ENCODE measurements at places on chromosomes 2 and 18.
A peak's percentile ranks its signal among the peaks of the same experiment; 100 is the strongest.

DNA sequence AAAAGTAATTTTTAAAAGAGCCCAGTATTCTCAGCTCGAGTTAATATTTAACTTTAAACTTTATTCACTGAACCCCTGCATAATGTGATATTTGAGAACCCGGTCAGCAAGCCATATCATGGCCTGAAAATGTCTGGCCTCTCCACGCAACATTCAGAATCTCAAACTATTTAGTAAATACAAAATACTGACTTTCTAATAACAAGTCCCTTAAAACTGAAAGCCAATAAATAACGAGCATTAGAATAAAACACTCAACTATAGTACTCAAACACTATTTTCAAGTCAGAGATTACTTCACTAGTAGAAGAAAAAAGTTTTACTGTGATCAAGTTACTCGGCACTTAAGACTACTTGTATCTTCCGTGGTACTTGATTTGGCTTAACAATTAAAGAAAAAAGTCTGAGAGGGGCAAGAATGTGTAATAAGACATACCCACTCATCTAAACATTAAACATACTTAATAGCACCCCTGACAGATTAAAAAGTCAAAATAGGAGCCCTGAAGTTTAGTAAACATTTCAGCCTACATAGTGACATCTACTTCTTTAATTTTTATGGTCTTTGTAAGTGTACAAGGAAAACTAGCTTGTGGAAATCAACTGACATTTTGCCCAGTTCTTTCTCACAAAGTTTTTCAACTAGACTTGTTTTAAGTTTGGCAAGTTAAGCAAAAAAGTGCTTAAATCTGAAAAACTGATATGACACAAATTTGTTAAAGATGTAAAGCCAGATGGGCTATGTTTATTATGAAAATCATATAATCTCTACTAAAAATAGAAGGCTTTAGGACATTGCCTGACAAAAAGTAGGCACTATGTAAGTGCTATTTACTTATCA is 38.2 kb downstream of the RTN4 start:
- no peak for DNase-seq

DNA sequence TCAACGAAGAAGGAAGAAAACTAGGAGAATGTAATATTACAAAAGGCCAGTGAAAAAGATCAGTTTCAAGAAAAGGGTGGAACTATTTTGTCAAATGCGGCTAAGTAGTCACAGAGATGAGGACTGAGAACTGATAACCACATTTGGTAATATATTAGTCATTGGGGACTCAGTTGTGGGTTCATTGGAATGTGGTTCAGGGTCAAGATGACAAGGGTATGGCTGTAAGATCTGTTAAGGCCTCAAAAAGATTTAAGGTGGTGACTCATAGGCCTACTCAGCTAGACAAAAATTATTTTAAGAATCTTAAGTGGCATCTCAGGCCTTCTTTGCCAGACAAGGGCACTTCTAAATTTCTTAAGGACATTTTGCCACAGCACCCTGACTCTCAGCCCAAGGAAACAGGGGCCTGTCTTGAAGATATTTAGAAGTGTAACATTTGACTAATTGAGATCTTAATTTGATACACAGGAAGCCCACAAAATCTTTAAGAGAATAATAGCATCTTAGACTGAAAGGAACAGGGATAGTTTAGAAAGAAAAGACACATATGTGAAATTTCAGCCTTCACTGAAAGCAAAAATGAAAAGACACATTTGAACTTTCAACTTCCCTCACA is 81.3 kb downstream of the STRADB start:
- no peak for DNase-seq

- DNase-seq = no peak
Observed at GRCh38 chr2:39216346-39217191, 27.2 kb downstream of the CDKL4 start.

DNA sequence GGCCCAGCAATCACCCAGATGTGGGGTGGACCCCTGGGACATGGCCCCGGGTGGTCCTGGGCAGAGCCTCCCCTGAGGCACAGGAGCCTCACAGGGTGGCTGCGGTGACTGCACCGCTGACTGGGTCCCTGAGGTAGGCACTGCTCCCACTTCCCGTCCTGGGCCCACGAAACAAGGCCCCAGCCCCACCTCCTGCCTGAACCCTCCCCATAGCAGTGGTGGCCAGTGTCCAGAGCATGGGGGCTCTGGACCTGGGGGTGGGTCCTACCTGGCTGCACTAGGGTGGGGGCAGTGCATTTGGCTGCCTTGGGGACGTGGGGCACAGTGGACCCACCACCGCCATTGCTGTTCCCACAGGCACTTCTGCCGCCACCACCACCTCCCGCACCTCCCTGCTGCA is 39.4 kb downstream of the TDRD15 start:
- DNase-seq = no peak

- DNase-seq = no peak
Observed at GRCh38 chr2:200814276-200814815, 2.6 kb downstream of the BZW1 start.

GRCh38 chr18:13241083-13241892 is 22.7 kb downstream of the LDLRAD4 start:
- DNase-seq = no peak

DNA sequence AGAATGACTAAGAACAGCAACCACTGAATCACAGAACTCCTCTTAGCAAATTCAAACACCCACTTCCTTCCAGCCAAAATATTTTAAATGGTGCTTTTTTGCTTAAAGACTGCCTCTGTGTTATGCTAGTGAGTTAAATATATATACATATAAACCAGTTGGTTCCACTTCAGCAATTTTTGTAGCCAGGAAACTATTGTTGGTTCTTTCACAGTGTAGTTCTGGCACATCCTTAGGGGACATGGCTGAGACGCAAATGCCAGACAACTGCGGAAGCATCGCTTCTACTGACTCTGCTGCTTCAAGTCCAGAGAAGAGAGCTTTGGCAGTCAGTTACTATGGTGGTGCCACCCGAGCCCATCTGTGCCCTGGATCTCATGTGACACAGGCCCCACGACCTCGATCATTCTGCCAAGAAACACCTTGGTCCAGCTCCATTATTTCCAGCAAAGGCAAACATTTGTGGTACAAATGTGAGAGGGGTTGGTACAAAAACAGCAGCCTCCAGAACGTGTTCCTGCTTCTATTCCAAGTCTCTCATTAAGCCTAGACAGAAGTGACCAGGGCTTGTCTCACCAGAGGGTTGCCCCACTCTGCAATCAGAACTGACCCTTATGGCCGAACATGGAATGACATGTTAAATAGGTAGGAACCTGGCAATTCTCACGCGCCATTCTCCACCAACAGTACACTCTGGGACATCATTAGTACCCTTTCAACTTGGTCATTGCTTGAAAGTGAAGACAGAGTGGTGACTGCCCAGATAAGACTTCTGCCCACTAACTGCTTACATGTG is 117.8 kb upstream of the NRP2 start:
- no peak for DNase-seq

DNA sequence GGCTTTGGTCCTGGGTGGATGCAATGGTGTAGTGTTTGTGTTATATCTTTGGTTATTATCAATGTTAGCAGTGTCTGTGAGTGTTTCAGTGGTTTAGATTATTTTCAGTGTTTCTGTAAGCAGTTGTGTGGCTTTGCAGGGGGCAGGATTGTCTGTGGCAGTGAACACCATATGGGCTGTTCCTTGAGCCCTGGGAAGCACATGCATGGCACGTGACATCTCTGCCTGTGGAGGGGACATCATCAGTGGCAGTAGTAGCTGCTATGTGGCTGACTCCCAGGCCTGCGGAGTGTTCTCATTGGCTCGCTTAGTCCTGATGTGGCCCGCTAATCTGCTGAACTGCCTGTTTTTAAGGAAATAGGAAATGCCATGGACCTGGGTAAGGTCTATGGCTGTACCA is 327.5 kb downstream of the GULP1 start:
- no peak for DNase-seq

GRCh38 chr18:26545335-26546123 is 2.8 kb downstream of the KCTD1 start:
- peak; percentile 56 for DNase-seq

DNA sequence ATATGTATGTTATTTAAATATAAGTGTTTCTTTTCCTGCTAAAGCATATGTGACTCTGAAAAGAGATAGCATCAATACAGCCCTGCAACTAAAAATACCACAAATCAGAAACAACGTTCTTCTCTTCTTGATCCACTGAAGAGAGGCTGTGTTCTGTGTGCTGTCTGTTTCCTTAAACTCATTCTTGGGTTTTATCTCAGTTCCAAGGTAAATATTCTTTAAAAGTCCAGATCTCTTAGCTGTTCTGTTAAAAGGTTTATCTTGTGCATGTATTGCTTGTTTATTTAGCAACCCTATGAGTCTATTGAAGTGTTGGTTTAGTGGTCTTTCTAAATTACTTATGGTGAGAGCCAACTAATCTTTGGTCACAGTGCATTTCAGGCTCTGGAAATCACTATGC is 173.3 kb upstream of the NT5C1B start:
- DNase-seq = no peak

DNA sequence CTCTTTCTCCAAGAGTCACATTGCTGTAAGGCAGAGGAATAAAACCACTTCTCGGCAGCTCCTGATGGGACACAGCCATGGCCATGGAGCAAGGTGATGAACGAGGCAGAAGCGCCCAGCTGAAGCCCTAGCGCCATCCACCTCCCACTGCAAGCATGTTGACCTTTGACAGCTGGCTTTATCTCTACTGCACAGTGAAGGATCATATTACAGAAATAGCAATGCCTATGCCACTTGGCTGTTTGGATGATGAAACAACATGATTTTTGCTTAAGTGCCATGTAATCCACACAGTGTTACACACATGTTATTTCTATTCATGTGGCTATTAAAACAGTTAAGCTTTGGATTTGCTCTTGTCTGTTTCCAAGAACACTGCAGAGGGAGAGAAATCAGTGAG is 167.7 kb downstream of the VAPA start:
- no peak for DNase-seq

DNA sequence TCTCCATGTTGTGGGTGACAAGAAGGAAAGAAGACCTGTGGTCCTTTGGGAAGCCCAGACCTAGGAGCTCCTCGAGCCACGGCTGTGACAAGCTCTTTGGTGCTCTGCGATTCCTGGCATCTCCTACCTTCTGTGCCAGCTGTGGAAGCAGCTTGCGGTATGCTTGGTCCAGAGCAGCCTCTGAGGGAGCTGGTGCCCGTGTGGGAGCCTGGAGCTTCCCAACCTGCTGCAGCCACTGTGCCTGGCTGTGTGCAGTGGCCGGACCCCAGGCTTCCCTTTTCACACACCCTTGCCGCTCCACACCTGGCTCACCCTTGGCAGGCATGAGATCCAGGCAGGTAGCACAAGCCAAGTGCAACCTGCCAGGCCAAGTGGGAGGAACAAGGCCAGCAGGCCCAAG is 1328.6 kb upstream of the SLC39A10 start:
- DNase-seq = no peak

DNA sequence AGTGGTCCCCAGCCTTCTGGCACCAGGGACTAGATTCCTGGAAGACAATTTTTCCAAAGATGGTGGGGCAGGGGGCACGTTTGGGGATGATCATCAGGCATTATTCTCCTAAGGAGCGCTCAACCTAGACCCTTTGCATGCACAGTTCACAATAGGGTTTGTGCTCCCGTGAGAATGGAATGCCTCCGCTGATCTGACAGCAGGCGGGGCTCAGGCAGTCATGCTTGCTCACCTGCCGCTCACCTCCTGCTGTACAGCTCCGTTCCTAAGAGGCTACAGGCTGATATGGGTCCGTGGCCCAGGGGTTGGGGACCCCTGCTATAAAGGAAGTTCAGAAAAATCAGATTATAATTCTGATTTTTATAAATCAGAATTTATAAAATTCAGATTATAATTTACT is 22.3 kb upstream of the TYMS start:
- DNase-seq = no peak

DNA sequence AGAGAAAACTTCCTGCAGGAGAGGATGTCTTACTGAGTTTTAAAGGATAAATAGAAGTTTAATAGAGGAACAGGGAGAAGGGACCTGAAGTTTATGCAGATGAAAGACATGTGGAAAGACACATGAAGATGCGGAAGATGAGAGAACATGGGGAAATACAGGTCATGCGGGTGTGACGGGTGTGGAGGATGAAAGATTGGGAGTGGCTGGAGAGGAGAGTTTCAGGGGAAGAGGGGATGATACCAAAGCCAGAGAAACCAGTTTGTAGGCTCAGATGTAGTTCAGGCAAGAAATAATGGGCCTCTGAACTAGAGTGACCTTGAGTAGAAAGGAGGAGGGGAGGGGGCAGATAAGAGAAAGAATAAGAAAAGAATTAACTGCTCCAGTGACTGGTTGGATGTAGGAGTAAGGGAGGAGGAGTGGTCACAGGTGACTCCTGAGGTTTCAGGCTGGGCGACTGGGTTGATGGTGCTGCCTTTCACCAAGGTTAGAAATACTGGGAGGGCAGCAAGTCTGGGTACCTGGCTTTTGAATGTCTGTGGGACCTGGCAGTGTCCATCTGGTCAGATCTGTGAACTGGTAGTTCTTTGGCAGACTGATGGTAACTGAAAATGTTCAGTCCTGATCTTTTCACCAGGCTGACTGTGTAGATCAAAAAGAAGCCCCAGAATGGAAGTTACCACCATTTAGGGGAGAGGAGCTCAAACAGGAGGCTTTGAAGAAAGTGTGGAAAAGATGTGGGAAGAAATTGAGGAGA is 69.4 kb downstream of the TET3 start:
- DNase-seq = peak; percentile 21

DNA sequence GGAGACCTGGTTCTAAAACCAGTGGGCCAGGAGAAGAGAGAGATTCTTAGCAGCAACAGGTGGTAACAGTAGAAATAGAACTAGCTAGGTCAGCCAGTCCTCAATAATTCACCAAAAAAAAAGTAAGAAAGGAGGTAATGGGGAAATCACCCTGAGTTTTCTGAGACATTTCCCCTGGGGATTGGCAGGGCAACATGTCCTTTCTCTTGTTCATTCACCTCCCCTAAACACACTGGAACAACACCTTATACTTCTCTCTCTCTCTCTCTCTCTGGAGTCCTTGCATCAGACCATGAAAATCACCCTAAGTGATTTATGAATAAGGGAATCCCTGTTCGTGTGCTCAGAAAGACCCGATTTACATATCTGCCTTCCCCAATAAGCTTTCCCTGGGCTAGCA is 64.8 kb downstream of the COX7A2L start:
- no peak for DNase-seq

- no peak for DNase-seq
Observed at GRCh38 chr18:35605686-35606417, 24.3 kb downstream of the GALNT1 start.

DNA sequence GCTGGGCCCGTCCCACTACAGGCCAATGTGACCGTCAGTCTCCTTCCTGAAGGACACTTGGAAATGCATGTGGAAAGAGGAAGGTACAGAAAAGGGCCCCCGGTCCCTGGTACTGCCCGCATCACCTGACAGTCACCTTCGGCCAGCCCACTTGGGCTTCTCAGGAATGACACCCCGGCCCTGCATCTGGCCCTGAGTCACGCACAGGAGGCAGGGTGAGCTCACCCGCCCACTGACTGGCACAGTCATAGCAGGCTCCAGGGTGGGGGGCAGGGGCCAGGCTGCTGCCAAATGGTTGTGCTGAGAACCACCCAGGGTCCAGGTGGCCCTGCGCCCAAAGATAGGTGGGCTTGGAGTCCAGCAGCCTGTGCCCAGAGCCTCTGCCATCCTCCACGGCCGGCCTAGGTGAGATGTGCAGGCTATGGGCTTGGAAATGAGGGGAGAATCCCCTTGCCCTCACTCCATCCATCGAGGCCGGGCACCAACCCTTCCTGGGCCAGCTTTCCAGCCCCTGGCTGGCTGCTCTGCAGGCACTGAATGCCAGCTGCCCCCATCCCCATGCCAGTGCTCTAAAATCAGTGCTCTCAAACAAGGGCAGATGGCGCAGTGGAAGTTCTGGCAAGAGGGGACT is 14.1 kb downstream of the EMX1 start:
- peak; percentile 58 for DNase-seq

GRCh38 chr2:140442319-140442718 is 1662.1 kb upstream of the NXPH2 start:
- DNase-seq = no peak

Data from suppressor macrophage (primary cell).